Cortex of kidney (tissue), 1 donor: ENCODE measurements at places on chromosomes 2 and 18.

DNA sequence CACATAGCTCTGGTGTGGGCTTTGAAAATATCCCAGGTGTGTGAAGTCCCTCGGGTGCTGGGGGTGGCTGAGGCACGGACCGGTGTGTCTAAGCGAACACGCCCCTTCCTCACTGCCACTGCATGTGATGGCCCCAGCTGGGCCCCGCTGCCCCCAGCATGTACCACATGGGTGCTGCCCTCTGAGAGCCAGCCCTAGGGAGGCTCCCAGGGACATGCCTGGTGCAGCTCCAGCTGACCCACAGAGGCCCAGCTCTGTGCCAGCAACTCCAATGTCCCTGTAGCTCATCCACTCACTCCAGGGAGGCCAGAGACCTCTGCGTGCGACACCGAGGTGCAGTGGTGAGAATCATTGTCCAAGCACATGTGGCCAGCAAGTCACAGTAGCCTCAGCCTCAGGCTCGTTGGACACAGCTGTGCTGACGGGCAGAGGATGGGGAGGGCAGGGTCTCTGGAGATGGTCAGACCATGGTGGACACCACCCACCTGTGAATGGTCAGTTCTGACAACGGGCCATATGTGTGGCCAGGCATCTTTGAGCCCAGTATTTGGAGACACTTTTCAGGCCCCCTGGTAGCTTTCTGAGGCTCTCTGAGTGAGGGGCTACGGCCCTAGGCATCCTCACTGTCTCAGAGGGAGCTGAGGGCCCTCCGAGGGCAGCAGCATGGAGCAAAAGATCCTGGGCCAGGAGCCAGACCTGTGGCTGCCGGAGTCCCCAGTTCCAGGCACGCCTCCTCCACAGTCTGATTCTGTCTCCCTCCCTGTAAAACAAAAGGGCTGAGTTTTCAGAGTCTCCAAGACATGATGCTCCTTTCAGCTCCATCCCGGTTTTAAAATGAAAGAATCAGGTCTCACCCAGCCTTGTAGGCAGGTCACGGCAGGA, 220.7 kb downstream of the NDUFA10 start:
- no peak for DNase-seq

DNA sequence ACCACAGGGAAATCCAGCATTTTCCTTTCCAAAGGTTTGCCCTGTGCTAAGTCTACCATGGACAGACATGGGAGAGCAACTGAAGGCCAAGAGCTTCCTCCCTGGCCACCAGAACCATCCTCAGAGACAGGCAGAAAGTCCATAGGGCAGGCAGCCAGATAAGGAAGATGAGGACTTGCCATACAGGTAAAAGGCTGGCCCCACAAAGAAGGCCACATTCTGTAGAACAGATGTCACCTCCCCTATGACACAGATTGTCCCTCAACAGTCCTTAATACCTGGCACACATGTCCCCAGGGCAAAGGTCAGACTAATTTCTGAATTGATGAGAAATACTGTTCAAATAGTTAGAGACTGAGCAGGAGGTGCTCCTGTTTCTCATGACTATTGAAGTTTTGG, 52.0 kb downstream of the FECH start:
- no peak for DNase-seq

GRCh38 chr2:30511122-30512083, 64.4 kb downstream of the LCLAT1 start:
- no peak for DNase-seq

- no peak for DNase-seq
Measured at GRCh38 chr2:70779911-70780545, 10.4 kb downstream of the FIGLA start.

DNA sequence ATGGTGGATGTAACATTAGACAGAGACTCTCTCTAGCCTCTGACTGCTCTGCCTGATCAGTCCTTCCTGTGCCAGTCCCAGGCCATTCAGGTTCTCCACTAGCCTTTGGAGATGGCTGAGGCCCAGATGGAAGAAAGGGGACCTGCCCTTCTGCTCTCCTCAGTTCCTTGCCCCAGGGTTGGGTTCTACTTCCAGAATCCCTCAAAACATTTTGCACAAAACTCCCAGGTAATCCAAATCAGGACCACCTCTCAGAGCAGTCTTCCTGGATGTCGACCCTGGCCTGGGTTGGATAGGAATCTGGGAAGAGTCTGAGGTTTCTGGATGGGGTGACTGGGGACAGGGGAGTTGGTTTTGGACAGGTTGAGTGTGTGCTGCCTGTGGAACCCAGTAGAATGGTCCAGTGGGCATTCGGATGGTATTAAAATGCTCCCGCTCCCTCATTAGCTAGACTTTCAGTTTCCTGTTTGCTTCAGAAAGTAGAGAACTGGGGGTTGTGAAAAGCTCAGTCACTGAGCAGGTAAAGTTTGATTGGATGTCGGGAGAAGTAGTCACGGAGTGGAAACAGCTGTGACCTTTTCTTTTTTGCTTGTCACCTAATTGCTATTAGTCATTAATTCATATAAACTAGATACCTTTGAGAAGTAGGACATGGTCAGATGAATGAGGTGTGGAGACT, 37.9 kb downstream of the DPYSL5 start:
- DNase-seq = no peak

- DNase-seq = no peak
Measured at GRCh38 chr18:76983613-76984051, 149.0 kb downstream of the MBP start.

DNA sequence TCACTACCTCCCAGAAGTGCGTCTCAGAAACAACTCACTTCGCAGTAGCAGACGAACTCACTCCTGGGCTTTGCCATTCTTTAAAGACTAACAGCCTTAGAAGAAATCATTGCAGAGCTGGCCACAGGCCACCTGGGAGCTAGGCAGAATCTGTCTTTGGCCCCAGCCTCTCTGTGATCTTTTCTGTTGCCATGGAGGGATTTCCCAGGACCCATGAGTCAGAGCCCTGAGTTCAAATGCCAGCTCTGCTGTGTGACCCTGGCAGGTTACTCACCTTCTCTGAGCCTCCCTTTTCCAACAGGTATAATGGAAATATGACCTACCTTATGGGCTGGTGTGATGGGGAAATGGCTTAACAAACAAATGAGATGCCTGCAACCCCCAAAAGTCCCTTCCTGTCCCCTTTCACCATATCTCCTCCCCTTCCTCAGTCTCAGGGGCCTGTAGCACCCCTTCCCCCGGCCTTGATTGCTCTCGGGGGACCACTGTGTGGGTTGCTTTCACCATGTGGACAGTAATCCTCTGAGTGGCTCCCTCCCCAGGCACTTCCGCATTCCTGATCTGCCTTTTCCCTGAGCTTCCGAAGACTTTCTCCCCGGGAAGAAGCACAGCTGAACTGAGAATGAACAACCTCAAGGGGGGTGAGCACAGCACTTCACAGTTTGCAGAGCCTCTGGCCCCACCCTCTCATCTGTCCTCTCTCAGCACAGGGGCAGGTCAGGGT, 34.0 kb upstream of the SLC66A3 start:
- no peak for DNase-seq

- no peak for DNase-seq
Measured at GRCh38 chr2:183993052-183993451, 605.3 kb upstream of the ZNF804A start.

DNA sequence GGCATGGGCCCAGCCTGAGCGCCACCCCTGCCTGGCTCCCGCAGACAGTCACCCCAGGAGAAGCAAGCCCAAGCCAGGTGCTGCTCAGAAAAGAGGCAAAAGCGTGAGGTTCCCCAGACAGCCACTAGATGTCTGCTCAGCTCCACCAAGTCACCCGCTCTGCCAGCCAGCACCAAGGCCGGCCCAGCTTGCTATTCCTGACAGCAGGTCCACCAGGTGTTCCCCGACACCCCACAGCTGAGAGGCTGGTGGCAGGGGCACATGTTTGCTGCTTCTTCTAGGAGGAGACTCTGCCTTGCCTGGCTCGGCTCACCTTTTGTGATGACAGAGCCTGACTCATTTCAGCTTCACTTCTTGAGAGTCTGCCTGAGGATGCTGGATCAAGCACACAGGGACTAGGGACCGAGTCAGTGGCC, 206.7 kb downstream of the MGAT5 start:
- no peak for DNase-seq

DNA sequence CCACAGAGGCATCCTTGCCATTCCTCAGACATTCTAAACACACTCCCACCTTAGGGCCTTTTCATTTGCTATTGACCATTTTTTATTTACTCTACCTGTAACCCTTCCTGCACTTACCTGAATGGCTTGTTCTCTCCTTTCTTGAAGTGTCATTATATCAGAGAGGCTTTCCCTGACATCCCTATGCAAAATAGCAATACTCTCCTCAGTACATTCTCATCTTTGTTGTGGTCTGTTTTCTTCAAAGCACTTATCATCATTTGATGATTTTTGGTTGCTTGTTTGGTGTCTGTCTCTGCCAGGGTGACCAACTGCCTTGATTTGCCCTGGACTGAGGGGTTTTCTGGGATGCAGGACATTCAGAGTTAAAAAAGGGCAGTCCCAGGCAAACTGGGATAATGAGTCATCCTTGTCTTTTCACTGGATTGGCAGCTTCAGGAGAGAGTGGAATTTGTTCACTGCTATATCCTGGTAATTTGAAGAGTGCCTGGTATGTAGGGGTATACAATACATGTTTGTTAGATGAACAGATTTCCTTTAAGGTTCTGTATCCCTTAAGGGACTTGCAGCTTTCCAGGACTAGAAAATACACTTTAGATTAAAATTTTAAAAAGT, 102.4 kb downstream of the BABAM2 start:
- no peak for DNase-seq

DNA sequence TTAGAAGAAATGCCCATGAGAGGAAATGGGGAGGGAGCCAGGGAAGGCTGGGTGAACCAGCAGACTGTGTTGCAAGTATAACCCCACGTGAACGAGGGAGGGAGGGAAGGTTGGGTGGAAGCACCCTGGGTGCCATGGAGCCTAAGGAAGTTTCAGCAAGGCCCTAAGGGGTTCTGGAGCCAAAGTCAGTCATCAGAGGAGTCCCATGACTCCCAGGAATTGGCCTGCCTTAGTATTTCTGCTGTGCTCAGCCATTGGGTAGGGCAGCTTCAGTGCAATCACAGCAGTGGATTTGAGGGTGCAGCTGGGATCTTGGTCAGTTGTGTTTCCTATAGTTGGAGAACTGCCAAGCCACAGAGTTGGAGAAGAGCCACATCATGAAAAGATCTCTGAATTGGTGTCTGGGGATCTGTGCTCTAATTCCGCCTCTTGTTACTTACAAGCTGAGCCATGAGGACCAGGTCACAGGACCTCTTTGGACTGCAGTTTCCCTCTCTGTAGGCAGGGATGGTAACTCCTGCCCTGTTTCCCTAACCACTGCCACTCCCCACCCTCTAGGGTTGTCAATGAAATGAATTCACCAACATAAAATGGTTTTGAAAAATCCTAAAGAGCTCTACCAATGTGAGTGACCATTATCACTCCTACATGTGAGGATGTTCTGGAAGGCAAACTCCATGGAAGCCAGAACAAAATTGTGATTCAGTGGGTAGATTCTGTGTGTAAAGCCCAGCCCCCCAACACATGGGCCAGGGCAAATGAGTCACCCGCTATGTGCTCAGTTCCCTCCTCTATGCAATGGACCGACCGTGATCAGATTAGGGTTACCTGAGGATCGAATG, 108.9 kb downstream of the CLIP4 start:
- DNase-seq = no peak

DNA sequence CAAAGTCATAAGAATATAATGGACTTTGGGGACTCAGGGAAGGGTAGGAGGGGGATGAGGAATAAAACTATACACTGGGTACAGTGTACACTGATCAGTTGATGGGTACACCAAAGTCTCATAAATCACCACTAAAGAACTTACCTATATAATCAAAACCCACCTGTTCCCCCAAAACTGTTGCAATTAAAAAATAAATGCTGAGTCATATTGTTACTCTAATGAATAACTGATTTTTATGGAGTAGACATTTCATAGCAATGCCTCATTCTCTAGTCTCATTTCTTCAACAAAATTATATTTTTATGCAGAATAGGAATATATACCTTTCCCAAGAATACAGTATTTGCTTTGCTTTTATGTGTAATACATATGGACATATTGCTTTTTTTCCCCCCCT, 181.2 kb downstream of the ST6GAL2 start:
- DNase-seq = no peak

DNA sequence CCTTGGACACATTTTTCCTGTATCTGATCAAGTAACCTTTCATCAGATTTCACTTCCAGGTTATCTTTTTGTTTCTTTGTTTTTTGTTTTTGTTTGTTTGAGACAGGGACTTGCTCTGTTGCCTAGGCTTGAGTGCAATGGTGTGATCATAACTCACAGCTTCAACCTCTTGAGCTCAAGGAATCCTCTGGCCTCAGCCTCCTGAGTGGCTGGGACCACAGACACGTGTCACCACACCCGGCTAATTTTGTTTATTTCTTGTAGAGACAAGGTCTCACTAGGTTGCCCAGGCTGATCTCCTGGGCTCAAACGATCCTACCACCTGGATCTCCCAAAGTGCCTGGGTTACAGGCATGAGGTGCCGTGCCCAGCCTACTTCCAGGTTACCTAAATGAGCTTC, 124.9 kb downstream of the L3MBTL4 start:
- no peak for DNase-seq

GRCh38 chr2:152042636-152043615, 55.9 kb downstream of the CACNB4 start:
- DNase-seq = no peak

DNA sequence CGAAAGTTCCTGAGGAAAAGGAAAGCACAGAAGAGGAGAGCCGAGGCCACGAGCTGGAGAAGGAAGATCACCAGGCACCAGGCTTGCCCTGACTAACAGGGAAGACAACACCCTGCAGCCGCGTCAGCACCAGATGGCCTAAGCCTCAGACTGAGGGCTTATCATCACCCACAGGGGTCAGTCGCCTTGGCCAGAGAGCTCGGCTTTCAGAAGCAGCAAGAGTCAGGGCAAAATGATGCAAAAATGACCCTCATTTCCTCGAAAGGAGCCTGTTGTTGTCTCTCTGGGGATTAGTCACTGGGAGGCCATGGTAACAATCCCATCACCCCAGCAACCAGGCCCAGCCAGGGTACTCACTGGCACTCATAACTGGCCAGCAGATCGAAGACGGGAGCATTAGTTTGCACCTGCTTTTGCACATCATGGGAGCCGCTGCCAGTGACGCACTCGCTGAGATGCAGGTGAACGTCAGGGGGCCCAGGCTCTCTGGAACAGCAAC, 42.7 kb upstream of the ZFP36L2 start:
- no peak for DNase-seq

- no peak for DNase-seq
Measured at GRCh38 chr2:206062724-206063123, 23.2 kb downstream of the INO80D start.
